DMS 273 treated with DMSO at 0.1 percent for 48 hours (cell line): ENCODE measurements at places on chromosomes 12 and 14.

GRCh38 chr12:126890097-126890496 lies 1376.9 kb upstream of the TMEM132C start:
- no peak for DNase-seq

GRCh38 chr14:61417141-61417540 lies 95.8 kb downstream of the PRKCH start:
- DNase-seq: no peak

DNA sequence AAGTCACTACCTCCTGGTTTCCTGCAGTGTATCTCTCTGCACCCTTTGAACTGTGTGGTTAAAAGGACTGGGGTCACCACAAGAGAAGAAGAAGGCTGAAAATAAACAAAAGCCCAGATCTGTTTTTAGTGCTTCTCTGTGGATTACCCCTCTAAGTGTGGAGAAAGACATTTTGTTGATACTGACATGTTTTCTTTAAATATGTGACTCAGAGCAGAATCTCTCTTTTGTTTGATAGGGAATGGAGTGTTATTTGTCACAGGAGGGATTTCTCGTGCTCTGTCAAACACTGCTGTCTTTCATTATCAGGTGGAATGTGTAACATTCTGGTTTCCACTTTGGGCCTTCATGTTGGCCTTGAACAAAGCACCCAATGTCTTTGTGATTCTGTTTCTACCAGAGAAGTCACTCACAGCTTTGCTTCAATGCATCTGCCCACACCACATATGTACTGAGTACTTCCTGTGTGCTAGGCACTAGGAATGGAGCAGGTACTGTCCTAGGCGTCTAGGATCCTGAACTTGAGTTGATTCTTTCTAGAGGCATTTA lies 82.1 kb downstream of the PLXNC1 start:
- DNase-seq: no peak

DNA sequence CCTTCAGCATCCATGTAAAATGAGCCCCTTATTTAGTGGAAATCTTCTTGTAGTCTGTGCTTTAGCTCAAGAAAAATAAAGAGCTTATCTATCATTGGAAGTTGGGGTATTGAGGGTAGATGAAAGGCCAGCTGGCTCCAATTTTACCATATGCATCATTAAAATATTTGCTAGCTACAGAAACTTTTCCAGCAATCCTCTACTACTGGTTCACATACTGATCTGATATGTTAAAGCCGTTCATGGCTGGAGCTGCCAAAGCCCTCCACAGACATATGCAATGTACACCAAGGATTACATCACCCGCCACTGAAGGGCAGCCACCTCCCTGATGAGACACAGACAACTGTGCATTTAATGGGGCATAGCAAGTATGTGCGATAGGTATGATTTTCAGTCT lies 1205.3 kb downstream of the GALC start:
- no peak for DNase-seq

DNA sequence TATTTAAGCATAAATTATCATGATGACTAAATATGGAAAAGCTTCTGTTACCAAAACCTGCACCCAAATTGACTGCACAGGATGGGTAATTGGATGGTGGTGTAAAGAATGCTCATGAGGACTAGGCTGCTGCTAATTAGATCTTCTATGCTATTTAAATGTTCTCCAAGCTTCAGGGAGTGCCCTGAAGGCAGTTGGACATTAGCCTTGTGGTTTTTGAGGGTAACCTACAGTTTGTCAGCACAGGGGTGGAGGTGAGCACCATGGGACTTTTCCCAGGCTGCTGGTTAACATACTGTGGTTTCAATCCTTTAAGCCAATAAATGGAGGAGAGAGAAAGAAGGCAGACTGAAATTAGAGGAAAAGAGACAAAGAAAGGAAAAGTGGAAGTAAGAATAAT lies 145.0 kb downstream of the WIF1 start:
- no peak for DNase-seq

DNA sequence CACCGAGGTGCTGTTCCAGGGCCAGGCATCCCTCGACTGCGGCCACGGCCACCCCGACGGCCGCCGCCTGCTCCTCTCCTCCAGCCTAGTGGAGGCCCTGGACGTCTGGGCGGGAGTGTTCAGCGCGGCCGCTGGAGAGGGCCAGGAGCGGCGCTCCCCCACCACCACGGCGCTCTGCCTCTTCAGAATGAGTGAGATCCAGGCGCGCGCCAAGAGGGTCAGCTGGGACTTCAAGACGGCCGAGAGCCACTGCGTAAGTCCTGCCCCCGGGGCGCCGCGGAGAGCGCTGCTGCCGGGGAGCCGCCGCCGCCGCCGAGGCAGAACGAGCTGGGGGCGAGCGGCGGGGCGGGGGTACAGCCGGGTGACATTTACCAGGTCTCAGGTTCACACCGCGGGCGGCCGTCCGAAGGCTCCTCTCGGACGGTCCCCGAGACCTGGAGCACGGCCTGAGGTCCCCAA lies 1.4 kb downstream of the PLXNC1 start:
- DNase-seq: no peak

GRCh38 chr12:57552306-57552651 lies 2.4 kb downstream of the KIF5A start:
- no peak for DNase-seq

- no peak for DNase-seq
These were observed 90.1 kb downstream of the ADCK1 start for GRCh38 chr14:77889971-77890442.

- DNase-seq: no peak
These were observed 954.8 kb upstream of the SEL1L start for GRCh38 chr14:82488473-82488872.
